ENCODE measurements at places on chromosomes 11 and 22.

DNA sequence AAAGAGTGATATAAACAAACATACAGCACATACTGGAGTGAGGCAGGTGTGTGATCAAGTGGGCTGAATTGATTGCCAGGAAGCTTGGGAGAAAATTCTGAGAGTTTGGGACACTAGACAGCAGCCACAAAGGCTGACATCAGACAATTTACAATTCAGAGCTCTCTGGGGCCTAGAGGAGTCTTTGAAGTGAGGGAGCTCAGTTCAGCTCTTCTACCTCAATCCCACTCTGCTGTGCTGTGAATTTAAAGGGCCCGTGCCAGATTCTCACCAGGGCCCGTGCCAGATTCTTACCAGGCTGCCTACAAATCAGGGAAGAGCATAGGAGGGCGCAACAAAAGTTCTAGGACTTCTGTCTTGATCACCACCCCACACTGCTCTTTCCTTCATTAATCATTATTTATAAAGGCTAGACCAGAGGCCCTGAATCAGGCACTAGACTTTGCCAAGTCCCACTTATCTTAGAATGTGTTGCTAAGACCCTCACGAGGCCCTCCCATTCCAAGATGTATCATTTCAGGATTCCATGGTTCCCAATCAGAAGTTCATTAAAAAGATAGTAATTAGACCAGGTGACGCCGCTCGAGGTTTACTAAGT lies 112.4 kb downstream of the KIRREL3 start:
- DNase-seq = no peak

GRCh38 chr11:17098038-17098437 lies 20.6 kb upstream of the RPS13 start:
- DNase-seq = no peak

- DNase-seq = no peak
Observed at GRCh38 chr11:122559734-122560382, 95.7 kb upstream of the UBASH3B start.

DNA sequence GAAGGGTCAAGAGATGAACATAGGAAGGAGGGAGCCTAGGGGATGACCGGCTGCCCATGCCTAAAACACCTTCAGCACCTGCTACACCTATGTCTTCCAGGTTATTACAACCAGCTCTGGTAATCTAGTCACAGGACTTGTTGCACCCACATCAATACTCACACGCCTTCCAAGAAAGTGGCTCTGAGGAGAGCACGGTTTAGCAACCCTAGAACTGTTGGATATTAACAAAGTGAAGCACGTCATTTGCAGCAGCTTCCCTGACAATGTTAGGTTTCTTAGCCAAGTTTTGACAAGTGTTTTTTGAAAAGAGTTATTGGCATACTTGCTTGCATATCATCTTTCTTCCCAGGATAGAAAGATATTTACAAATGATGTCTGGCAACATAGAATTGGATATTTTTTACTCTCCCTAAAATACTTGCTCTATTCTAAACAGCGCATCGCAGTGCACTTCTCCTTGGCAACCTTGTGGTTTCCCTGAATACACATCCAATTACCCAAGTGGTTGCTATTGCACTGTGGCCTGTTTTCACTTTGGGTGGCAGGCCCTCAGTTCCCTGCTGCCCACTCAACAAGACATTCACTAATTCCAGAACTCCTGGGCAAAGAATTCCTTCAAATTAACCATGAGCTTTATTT lies 94.3 kb upstream of the ARHGAP42 start:
- no peak for DNase-seq

DNA sequence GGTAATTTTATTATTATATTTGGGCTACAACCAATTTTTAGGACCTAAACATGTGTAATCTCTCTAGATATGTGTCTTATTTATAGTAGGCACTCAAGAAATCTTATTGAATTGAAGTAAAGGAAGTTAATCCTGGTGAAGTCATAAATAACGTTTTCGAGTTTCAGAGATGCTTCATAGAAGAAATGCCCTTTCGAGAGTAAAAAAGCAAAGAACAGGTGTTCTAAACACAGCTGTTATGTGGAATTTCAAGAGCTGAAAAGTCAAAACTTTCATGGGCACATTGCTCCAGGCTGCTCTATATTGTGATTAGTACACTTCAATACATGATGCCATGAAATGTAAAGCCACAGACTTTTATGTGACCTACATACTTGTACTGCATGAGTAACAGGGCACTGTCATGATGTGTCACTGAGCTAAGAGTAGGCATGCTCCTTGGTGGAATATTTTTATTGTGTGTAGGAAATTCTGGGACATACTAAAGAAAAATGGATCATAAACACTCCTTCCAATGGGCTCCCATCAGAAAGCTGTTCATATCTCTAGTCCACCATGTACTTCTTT lies 7.2 kb upstream of the ELMOD1 start:
- no peak for DNase-seq

GRCh38 chr22:19605508-19606331 lies 81.5 kb upstream of the CLDN5 start:
- no peak for DNase-seq

- DNase-seq = no peak
Observed at GRCh38 chr11:84157639-84158038, 871.5 kb upstream of the CCDC90B start.

- DNase-seq = peak; percentile 62
Observed at GRCh38 chr11:128342511-128343134, 244.7 kb downstream of the ETS1 start.

DNA sequence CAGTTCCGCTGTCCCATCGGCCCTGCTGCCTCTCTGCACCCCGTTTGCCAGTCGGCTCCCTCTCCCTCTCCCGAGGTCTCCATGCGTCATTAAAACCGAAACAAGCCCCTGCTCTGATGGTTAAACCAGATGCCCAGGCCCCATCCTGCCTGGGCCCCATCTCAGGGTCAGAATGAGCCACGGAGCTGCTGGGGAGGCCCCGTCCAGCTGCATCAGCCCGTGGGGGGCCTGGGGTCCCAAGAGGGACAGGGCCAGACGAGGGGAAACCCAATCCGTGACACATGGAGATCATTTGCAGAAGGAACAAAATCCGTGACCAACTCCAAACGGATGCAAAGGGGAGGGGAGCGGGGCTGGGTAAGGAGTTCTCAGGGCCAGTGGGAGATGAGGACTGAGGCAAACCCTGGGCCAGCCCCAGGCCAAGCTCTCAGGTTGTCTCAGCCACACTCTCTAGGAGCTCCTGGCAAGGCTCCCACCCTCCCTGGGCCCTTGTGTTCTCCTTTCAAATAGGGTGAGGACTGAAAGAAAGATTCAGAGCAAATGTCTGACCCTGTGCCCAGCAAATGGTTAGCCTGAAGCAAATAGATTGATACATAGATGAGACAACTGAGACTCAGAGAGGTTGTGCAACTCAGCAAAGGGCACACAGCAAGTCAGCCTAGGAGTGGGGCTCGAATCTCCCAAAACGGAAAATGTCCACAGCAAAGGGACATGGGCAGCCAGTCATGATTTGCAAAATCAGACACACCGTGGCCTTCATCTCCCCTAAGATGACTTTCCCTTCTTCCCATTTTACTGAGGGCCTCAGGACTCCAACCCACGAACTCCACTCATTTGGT lies 162.1 kb downstream of the MN1 start:
- no peak for DNase-seq

GRCh38 chr11:132289590-132290256 lies 919.3 kb downstream of the NTM start:
- DNase-seq = no peak

DNA sequence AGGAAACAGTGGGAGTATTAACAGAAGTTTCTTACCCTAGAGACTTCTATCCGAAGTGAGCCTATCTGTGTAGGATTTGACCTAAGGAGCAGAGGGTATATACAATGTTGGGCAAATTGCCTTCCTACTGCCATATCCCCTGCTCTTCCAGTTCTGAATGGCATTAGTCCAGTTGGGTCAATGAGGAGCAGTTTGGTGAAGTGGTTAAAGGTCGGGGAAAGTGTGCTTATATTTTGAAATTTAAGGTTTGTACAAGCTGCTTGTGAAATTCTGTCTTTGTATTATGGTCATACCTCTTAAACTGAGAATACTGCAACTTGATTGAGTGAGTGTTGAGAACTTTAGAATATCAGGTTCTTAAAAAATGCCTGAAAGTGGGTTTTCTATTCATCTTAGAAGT lies 1.7 kb downstream of the EI24 start:
- DNase-seq = no peak

DNA sequence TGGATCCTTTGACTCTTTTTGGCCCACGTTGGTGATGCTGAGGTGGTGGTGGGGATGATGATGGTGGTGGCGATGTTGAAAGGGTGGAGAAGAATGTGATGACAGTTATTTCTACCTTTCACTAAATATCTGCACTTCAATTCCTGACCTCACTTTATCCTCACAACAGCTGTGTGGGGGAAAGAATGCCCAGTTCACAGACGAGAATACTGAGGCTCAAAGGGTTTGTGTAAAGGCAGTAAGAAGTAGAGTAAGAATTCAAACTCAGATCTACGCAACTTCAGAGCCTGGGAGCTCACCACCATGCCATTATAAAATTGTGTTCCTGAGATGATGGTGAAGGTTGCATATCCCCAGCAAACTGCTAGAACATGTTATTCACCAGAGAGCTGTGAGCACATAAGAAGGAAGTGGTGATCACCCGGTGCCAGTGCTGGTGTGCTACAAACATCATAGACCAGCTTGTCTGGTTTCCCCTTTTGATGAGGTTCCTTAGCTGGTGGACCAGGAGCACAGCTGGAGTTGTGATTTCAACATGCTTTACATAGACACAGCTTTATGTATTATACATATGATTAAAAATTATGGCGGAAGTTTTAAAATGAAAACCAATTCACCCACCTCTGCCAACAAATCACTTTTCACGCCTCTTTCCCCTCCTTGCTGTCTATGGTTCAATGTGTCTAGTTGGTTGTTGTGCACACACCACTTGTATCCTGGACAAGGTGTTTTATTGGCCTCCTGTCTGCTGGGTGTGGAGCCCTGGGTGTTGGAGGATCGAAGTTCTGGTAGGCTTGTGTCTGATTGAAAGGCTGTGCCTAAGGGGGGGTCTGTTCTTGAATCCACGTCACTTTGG lies 6.2 kb downstream of the ST14 start:
- DNase-seq = no peak

GRCh38 chr11:94031625-94032024 lies 10.5 kb downstream of the HEPHL1 start:
- DNase-seq = no peak

- DNase-seq = no peak
Observed at GRCh38 chr11:9103542-9104276, 12.3 kb upstream of the SCUBE2 start.

- no peak for DNase-seq
Observed at GRCh38 chr11:134764367-134764766, 352.3 kb upstream of the B3GAT1 start.

- no peak for DNase-seq
Observed at GRCh38 chr11:126525702-126526101, 170.2 kb downstream of the ST3GAL4 start.

GRCh38 chr11:41245704-41246398 lies 213.6 kb downstream of the LRRC4C start:
- DNase-seq = no peak
